ENCODE measurements at places on chromosomes 3 and 15.
A peak's percentile ranks its signal among the peaks of the same experiment; 100 is the strongest.

GRCh38 chr15:39110336-39110735, 470.5 kb upstream of the THBS1 start:
- no peak for DNase-seq

- DNase-seq = no peak
Measured at GRCh38 chr3:27943106-27943505, 221.0 kb upstream of the EOMES start.

- DNase-seq = no peak
Measured at GRCh38 chr15:59074607-59075006, 30.3 kb upstream of the CCNB2 start.

DNA sequence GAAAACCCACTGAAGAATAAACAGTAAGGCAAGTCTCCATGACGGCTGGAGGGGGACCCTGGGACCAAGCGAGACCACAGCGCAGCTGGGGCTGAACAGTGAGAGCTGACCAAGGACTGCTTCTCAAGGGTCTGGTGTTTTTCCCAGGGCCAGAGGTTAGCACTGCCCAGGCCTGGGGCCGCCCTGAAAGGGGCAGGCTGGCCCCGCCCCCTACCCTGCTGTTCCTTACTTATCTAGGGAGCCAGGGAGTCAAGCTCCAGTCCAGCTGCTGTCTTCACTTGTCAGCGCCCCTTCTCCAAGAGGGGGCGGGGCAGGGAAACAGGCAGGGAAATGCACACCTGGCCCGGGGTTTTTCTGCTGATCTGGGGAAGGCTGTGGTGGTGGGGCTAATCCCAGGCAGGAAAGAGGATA, 51.6 kb upstream of the HACD2 start:
- DNase-seq = no peak

DNA sequence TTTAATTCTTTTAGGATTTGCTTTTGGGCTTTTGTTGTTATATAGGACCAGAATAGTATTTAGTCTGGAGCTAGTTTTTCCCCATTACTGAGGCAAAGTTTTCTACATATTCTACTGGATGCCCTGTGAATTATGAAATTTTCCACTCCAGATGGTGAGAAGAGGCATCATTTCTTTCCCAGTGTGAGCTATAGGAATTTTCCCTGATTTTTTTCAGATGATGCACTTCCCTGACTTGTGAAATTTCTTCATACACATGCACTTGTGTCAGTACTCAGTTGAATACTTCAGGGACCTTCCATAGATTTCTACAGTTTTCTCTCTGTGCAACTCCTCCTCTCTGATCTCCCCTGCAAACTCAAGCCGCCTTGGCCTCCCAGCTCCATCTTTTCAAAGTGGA, 73.7 kb upstream of the SLCO2A1 start:
- DNase-seq = no peak

- no peak for DNase-seq
Measured at GRCh38 chr15:95664450-95664849, 666.0 kb upstream of the NR2F2 start.

- no peak for DNase-seq
Measured at GRCh38 chr3:131417751-131418150, 36.2 kb downstream of the NUDT16 start.

DNA sequence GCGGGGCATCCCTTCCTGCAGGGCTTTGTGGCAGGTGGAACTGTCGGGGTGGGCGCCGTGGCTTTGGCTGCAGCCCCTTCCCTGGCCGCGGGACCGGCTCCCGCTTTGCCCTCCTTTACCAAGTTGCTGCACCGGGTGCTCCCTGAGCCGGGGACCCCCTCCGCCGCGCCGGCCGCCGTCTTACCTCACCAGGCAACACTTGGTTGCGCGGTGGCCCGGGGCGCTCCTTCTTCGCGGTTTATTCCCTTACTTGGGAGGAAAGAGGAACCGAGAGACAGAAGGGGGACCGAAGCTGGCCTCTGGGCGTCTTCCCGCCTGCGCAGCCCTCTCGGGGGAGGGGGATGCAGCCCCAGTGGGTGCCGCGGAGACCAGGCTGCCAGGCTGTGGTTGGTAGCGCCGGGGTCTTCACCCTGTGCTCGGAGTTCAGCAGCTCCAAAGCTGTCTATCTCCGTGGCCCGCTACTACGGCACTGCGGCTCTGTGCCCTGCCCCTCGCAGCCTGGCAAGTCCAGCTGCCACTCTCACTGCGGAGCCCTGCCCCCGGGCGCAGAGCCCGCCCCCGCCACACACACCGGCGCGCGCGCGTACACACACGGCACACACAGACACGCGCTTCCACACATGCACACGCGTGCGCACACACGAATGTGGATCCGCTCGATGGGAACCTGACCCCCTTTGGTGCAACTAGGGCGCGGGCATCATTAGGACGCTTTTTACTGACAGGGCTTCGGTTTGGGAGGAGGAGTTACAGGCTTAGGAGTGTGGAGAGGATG, at the start of gene DGKG:
Gene DGKG, minus strand, starts transcription at position 473 of the 775 bp plus-strand sequence. CDS start 41,775 bp downstream, outside the sequence.
- peak; percentile 61 for DNase-seq

DNA sequence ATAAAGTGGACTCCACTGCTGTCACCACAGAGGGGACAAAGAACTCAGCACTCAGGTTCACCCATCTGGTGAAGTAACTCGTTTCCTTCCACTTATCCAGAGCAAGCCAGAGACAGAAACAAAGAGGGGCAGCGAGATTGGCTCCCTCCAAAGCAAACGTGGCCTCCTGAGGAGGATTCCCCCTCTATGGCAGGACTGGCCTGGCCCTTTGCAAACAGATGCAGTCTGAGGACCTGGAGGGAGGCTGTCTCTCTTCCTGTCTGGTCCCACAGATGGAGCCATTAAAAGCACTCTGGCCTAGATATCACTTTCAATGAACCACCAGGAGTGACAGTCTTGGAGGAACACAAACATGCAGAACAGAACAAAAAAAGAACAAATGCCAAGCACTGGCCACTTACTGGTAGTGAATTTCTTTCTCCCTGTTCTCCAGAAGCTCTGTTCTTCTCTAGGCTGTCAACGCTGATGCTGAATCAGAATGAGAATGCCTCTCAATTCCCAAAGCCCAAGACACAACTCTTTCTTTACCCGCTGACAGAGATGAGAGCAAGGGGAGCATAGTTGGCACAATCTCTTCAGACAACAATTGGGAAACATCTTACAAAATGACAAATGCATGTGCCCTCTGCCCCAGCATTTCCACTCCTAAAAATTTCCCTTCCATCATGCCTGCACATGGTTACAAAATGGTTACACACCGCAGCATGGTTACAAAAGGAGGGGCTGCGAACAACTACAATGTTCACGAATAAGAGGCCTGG, 14.3 kb downstream of the KLHL25 start:
- DNase-seq = no peak

- peak; percentile 27 for DNase-seq
Measured at GRCh38 chr3:134299185-134299887, 48.7 kb upstream of the RYK start.

GRCh38 chr3:142931222-142931621, 32.3 kb downstream of the PAQR9 start:
- no peak for DNase-seq

DNA sequence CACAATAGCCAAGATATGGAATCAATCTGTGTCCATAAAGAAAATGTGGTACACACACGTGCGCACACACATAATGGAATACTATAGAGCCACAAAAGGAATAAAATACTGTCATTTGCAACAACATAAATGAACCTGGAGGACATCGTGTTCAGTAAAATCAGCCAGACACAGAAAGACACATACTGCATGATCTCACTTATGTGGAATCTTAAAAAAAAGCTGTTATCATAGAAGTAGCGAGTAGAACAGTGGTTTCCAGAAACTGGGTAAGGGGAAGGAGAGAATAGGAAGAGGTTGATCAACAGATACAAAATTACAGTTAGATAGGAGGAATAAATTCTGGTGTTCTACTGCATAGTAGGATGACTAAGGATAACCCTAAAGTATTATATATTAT, 11.1 kb downstream of the ATOSA start:
- no peak for DNase-seq

DNA sequence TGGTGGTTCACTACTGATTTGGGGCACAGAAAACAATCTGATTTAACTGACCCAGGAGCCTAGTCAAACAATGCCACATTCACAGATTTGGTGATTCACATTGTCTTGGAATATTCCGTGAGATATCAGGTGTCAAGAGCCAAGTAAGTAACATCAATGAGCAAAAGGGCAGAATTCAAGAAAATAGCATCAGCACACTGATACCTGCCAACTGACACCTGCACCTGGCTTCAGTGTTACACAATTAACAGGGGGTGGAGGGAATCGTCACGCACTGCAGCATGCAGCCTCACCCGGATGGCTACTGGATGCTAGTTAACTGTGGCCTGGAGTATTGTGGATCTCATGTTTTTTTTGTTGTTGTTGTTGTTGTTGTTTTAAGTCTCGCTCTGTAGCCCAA, 17.6 kb downstream of the CCNL1 start:
- DNase-seq = no peak

DNA sequence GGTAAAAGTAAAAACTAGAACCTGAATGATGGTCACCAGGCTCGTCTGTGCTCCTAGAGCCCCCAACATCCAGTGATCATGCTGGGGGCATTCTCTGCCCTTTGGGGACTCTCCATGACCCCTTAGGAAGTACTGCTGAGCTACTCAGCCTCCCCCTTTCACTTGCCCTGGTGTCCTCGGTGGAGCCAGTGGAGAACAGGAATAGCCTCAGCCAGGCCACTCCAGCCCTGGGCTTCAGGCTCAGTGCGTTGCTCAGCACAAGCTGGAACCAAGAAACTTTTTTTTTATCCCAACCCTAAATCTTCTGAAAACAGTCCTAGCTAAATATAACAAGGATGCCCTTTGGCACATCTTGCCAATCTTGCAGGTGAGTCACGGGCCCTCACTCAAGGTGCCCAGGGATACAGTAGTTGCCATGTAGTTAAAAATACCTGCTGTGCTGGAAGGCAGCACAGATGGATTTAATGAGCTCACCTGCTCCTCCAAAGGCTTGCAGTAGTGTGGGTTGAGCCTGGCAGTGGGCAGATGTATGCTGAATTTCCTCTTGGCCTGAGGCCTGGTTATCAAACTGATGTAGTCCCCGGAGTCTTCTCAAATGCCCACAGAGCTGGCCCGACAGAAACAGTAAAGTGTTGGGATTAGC, 46.9 kb upstream of the TMEM158 start:
- no peak for DNase-seq

DNA sequence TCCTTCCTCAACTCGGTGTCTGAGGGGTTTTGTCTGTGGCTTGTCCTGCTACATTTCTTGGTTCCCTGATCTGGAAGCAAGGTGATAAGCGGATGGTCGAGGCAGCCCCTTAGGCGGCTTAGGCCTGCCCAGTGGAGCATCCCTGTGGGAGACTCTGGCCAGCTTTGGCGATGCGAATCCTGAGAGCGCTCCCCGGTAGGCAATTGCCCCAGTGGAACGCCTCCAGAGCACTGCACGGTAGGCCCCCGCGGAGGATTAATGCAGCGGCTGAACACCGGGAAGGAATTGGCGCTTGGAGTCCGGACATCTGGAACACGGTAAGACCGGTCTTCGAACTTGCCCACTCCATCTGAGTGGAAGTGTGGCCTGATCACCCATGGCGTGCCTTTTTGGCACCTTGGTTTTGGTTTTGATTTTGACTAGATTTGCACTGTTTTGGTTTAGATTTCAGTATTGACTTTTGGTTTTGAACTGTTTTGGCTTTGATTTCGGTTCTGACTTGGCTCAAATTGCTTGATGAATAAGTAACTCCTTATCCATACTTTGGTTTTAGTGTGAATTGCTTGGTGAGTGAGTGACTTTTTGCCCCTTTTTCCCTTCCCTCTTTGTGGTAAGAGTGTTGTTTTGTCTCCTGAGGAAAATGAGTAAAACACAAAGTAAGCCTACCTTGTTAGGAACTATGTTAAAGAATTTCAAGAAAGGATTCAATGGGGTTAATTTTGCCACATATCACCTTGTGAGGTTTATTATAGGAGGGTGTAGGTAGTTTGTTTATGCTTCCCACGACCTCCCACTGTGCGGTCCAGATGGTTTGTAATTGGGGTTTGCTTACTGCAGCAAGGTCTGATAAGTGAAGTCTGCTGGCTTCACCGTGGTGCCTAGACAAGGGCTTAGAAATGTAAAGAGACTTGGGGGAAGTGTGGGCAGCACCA, 27.1 kb upstream of the GPR156 start:
- no peak for DNase-seq

DNA sequence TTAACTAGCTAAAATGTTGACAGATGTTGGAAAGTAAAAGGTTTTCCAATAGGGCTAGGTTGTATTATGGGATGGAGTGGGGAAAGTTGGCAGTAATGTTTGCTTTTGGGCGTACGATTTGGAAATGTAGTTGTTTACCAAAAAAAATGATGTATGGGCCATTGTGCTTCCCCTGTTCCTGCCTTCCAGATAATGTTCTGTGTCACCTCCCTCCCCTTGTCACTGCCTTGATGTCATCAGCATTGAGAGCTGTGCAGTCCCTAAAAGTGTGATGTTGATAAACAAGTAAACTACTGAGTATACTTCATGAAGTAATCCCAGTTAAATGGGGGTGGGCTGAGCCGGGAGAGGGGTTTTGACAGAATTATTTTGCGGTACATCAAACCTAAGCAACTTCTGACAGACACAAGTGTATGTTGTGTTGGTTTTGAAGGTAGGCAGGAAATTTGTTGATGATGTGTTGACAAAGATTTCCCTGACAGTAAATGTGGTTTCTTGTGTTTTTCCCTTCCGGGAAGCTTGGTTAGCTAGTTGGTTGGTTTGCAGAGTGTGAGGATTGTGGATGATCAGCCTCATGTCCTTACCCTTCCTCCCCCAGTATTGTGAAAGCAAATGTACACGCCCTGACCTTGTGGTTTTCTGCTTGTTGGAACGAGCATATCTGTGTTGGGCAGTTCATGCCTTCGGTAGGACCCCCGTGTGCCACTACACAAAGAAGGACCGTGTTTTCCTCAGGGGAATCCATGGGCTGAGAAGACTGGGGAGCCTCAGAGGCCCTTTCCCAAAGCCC, 87.3 kb downstream of the PGPEP1L start:
- no peak for DNase-seq

DNA sequence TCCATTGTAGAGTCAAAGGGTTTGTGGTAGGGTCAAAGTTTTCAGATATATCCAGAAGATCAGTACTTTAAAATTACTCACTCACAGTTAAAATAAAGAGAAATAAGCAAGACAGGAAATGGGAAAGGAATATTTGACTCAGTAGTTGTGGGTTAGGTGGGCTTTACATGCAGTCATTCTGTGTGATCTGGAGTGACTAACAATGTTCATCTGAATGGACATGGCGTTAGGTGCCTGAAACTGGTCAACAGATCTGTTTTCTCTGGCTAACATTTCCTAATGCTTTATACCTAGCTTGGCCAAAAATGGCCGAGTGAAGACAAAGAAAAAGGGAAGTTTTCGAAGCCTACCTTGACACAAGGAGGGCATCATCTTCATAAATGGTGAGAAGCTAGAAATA, 133.4 kb upstream of the SATB1 start:
- DNase-seq = no peak

- no peak for DNase-seq
Measured at GRCh38 chr15:87712211-87712610, 544.3 kb downstream of the NTRK3 start.

DNA sequence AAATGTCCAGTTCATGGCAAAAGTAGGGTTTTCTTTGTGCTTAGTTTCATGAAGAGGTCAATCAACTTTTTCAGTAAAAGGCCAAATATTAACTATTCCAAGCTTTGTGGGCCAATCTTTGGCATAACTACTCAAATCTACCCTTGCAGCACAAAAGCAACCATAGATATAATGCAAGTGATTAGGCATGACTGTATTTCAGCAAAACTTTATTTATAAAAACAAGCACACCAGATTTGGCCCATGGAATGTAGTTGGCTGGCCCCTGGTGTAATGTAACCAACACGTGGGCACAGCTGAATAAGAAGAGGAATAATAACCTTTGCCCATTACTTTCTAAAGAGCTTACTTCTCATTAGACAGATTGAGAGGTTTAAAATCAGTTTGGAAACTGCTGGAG, 50.6 kb downstream of the CASR start:
- DNase-seq = no peak

GRCh38 chr3:162770551-162770950, 1273.9 kb downstream of the OTOL1 start:
- DNase-seq = no peak

Measured in mucosa of descending colon (tissue), 3 donors.